ENCODE measurements at places on chromosomes 7 and 10. TPM values are rescaled to one million over a fixed set of nuclear protein-coding genes. Genes with fewer than 3 reads are reported as not detected.
A peak's percentile ranks its signal among the peaks of the same experiment; 100 is the strongest.

The PPA1 gene
- 224 TPM for total RNA-seq

GRCh38 chr10:36621346-36621745 lies 504.1 kb upstream of the ANKRD30A start:
- no peaks in the 10 kb centered on the region for H3K4me1 ChIP-seq
- H3K36me3 ChIP-seq, result no peaks in the 10 kb centered on the region
- H3K27me3 ChIP-seq, result peaks cover 12% of the 10 kb centered on the region
- no peak overlapping the region for H3K27ac ChIP-seq
- DNase-seq, result no peak

GRCh38 chr7:118080947-118081346 lies 103.0 kb upstream of the LSM8 start:
- no peak overlapping the region for H3K27ac ChIP-seq
- no peak overlapping the region for H3K4me3 ChIP-seq
- H3K27me3 ChIP-seq, result no peaks in the 10 kb centered on the region
- no peaks in the 10 kb centered on the region for H3K36me3 ChIP-seq
- H3K4me1 ChIP-seq, result no peaks in the 10 kb centered on the region
- DNase-seq, result peak; percentile 34

The GNGT1 gene
- total RNA-seq, result not detected

The EBF3 gene
- total RNA-seq, result not detected

The BET1 gene
- total RNA-seq, result 43.0 TPM

DNA sequence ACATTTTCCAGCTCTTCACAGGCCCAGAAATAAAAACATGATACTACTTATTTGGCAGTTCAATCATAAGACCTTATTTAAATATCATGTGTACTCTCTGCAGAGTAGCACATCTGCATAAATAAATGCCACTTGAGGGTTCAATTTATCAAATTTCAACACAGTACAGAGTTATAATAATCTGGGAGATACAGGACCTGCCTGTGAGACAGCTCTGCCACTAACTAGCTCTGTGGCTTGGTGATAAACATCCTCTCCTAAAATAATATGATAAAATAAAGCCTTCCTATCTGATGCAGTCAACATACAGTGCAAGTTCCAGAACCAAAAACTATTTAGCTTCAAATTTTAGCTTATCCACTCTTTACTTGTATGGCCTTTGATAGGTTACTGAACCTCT lies 90.9 kb upstream of the GATAD1 start:
- no peaks in the 10 kb centered on the region for H3K4me1 ChIP-seq
- peaks cover 7% of the 10 kb centered on the region for H3K36me3 ChIP-seq
- no peak overlapping the region for H3K4me3 ChIP-seq
- no peak overlapping the region for H3K27ac ChIP-seq
- no peak for DNase-seq

The CTBP2 gene
- 60.5 TPM for total RNA-seq

DNA sequence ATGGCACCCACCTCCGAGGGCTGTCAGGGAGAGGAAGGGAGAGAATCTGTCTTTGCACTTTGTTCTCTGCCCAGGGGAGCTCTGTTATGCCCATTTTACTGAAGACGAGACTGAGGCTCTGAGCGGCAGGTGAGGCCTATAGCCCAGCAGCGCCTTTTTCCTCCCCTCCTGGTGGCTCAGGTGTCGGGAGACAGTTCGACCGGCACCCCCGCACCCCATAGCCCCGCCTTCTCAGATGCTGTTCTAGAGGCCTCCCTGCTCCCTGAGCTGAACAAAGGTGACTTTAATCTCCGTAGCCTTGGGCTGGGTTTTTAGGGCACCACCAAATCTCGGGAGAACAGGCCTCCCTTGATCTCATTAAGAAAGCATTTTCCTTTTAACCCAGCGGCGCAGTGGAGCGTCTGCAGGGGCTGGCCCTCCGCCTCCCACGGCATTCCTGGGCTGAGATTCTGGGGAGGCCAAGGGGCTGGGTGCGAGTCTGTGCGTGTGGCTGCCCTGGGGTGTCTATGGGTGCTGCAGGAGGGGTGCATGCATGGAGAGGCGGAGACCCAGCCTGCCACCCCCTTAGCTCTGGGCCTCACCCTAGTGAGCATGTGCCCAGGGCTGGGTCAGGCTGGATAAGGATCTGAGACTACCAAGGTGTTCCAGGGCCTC lies 3.3 kb downstream of the LFNG start:
- H3K36me3 ChIP-seq, result no peaks in the 10 kb centered on the region
- no peaks in the 10 kb centered on the region for H3K27me3 ChIP-seq
- peak; percentile 92 for DNase-seq
- H3K4me1 ChIP-seq, result peaks cover 76% of the 10 kb centered on the region

- H3K27me3 ChIP-seq, result no peaks in the 10 kb centered on the region
- no peak overlapping the region for H3K27ac ChIP-seq
- H3K4me1 ChIP-seq, result peaks cover 21% of the 10 kb centered on the region
- no peak overlapping the region for H3K4me3 ChIP-seq
- H3K36me3 ChIP-seq, result no peaks in the 10 kb centered on the region
Measured at GRCh38 chr7:44964384-44964830, 14.4 kb downstream of the MYO1G start.

The NET1 gene
- total RNA-seq, result 161 TPM

- DNase-seq, result no peak
- no peak overlapping the region for H3K4me3 ChIP-seq
- no peaks in the 10 kb centered on the region for H3K27me3 ChIP-seq
- peaks cover 12% of the 10 kb centered on the region for H3K4me1 ChIP-seq
- H3K27ac ChIP-seq, result no peak overlapping the region
Measured at GRCh38 chr10:89518108-89518507, 17.3 kb downstream of the SLC16A12 start.

DNA sequence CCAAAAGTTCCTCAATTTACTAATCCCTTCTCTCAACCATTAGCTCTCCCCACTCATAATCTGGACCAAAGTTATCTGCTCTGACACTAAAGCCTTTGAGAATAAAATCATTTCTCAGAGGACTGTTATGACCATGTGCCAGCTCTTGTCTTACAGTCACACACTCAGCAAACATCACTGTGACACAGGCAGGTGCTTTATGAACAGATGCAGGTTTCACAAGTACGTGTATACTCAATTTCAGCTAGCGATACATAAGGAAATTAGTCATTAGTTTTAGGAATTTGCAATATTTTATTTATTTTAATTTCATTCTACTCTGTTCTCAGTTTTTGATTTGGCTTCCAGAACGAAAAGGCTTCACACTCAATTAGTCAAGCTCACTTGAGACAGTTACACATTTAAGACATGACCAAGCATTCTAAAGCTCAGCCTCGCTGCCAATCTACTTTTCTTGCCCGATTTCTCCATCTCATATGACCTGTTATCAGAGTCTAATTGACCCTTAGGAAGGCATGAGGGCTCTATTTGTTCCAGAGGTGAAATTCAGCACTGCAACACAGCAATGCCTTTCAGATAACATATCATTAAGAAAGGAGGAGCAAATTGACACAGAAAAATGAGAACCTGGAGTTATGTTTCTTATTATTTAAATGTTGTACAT lies 76.8 kb downstream of the TFEC start:
- no peak overlapping the region for H3K4me3 ChIP-seq
- no peaks in the 10 kb centered on the region for H3K27me3 ChIP-seq
- H3K27ac ChIP-seq, result no peak overlapping the region
- no peak for DNase-seq
- no peaks in the 10 kb centered on the region for H3K4me1 ChIP-seq
- H3K36me3 ChIP-seq, result no peaks in the 10 kb centered on the region

GRCh38 chr10:126722726-126723125 lies 52.2 kb upstream of the C10orf90 start:
- H3K27me3 ChIP-seq, result peaks cover 28% of the 10 kb centered on the region
- DNase-seq, result no peak
- no peaks in the 10 kb centered on the region for H3K4me1 ChIP-seq
- H3K27ac ChIP-seq, result no peak overlapping the region
- no peaks in the 10 kb centered on the region for H3K36me3 ChIP-seq
- H3K4me3 ChIP-seq, result no peak overlapping the region

The EGFR gene
- 324 TPM for total RNA-seq

The XRCC2 gene
- total RNA-seq, result 25.0 TPM

DNA sequence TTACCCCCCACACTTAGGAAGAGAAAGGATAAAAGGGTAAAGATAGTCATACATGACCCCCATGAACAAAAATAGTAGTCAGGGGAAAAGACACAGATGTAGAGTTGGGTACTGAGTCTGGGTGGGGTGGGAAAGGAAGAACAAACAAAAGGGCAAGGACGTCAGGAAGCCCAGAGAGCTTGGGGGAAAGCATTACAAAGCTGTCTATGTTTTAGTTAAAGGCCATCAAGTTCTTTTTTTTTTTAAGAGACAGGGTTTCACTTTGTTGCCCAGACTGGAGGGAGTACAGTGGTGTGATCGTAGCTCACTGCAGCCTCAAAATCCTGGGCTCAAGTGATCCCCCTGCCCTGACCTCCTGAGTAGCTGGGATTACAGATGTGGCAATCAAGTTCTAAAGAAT lies 98.4 kb upstream of the PDLIM1 start:
- no peaks in the 10 kb centered on the region for H3K27me3 ChIP-seq
- H3K4me3 ChIP-seq, result no peak overlapping the region
- peaks cover 38% of the 10 kb centered on the region for H3K4me1 ChIP-seq
- no peaks in the 10 kb centered on the region for H3K36me3 ChIP-seq
- H3K27ac ChIP-seq, result 0 out of 2 replicates have a peak overlapping the region, but pooled peaks have one; percentile 50

DNA sequence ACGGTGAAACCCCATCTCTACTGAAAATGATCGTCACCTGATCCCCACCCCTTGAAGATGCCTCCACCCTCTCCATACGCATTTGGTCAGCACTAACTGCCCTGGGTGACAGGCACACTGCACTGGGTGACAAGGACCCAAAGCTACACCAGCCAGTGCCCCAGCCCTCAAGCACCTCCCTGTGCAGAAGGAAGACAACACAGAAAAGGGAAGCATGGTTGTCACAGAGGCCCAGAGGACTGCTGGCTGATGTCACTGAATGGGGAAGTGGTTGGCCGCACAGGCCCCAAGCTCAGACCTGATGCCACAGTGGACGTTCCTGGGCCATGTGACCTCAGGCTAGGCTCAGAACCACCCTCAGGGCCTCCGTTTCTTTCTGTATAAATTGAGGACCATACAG lies 4.2 kb upstream of the PILRA start:
- H3K27me3 ChIP-seq, result no peaks in the 10 kb centered on the region
- H3K4me3 ChIP-seq, result no peak overlapping the region
- DNase-seq, result no peak
- H3K27ac ChIP-seq, result no peak overlapping the region

GRCh38 chr7:158991824-158992621 lies 135.7 kb downstream of the DYNC2I1 start:
- H3K27ac ChIP-seq, result no peak overlapping the region
- H3K36me3 ChIP-seq, result no peaks in the 10 kb centered on the region
- no peak overlapping the region for H3K4me3 ChIP-seq
- no peak for DNase-seq

The GIMAP5 gene
- total RNA-seq, result not detected

GRCh38 chr7:119482209-119482608 lies 790.8 kb upstream of the KCND2 start:
- no peak overlapping the region for H3K27ac ChIP-seq
- no peaks in the 10 kb centered on the region for H3K27me3 ChIP-seq
- H3K4me3 ChIP-seq, result no peak overlapping the region
- no peaks in the 10 kb centered on the region for H3K36me3 ChIP-seq
- H3K4me1 ChIP-seq, result no peaks in the 10 kb centered on the region

The CCT6A gene
- 308 TPM for total RNA-seq

- H3K4me1 ChIP-seq, result no peaks in the 10 kb centered on the region
- no peaks in the 10 kb centered on the region for H3K27me3 ChIP-seq
- DNase-seq, result no peak
- no peaks in the 10 kb centered on the region for H3K36me3 ChIP-seq
- H3K27ac ChIP-seq, result no peak overlapping the region
- no peak overlapping the region for H3K4me3 ChIP-seq
Measured at GRCh38 chr10:70319824-70320223, 36.0 kb upstream of the NPFFR1 start.

The IL15RA gene
- total RNA-seq, result 15.5 TPM

The CHN2 gene
- total RNA-seq, result not detected

DNA sequence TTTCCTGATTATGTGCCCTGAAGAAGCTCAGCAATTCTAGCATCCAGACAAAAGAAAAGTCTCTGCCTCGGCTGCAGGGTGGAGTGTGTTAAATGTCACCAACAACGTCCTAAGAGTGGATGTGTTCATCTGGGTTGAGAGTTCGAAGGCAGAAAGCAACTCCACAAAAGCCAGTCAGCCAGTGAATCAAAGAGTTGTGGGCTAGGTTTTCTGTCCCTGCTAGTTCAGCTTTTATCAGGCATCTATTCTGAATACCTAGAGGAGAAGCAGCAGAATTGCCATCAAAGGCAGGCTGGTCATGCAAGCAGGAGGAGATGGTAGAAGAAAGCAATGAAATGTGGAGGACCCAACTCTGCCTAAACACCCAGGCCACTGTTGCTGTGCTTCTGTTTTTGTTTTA lies 205.2 kb downstream of the KLF6 start:
- no peak for DNase-seq
- H3K4me3 ChIP-seq, result no peak overlapping the region
- H3K36me3 ChIP-seq, result no peaks in the 10 kb centered on the region

GRCh38 chr7:112881-113280 lies 79.5 kb upstream of the FAM20C start:
- no peak overlapping the region for H3K4me3 ChIP-seq
- DNase-seq, result no peak
- H3K4me1 ChIP-seq, result peaks cover 17% of the 10 kb centered on the region
- H3K27ac ChIP-seq, result no peak overlapping the region
- H3K27me3 ChIP-seq, result no peaks in the 10 kb centered on the region

The ADAM22 gene
- 14.0 TPM for total RNA-seq

DNA sequence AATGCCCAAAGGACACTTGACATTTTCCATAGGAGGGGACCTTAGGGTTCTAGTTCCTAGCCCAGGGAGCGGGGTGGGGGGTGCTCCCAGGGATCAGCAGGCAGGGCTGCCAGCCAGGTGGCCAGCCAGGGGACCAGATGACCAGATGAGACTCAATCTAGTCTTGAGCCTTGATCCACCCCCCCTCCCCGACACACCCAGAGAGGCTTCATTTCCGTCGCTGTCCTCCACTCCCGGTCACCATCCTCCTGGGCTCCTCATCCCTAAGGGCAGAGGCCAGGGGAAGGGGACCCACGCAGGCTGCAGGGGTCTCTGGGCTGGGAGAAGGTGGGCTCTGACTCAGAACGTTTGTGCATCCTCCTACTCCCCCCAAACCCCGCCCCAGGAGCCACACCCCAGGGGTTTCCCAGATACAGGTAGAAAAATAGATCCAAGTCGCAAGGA lies 1.0 kb downstream of the STX1A start:
- H3K27me3 ChIP-seq, result no peaks in the 10 kb centered on the region
- no peak for DNase-seq
- peaks cover 3% of the 10 kb centered on the region for H3K36me3 ChIP-seq

DNA sequence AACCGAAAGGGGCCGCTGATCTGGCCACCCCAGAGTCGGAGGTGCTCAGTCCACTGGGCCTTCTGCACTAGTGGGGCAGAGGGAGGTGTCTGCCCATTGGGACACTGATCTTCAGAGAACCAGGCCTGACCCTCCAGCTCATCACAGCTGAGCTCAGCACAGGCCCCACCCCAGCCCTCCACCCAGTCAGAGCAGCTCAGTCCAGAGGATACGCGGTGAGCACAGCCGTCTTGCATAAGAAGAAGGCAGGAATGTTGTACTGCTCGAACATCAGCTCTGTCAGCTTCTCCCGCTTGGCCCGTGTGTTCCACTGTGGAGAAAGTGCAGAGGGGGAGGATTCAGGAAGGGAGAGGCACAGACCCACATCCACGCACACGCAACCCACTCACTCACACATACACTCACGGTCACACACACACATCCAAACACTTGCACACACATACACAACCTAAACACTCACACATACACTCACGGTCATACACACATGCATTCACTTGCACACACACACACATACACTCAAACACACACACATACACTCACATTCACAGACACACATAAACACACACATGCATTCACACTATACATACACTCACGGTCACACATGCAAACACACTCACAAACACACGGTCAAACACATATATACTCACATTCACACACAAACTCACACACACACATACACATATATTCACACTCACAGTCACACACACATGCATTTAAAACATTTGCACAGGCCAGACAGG lies 6.3 kb downstream of the ACTL6B start:
- DNase-seq, result peak; percentile 80
- peaks cover 17% of the 10 kb centered on the region for H3K4me1 ChIP-seq
- no peak overlapping the region for H3K27ac ChIP-seq
- no peak overlapping the region for H3K4me3 ChIP-seq

All from PC-9 (cell line).